ENCODE measurements at places on chromosomes 3 and 15.

DNA sequence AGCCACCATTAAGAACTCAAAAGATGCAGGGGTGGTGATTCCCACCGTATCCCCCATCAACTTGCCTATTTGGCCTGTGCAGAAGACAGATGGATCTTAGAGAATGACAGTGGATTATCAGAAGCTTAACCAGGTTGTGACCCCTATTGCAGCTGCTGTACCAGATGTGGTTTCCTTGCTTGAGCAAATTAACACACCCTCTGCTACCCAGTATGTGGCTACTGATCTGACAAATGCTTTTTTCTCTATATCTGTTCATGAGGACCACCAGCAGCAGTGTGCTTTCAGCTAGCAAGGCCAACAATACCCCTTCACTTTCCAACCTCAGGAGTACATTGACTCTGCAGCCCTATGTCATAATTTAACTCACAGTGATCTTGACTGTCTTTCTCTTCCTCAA is 8.6 kb upstream of the MCF2L2 start:
- DNase-seq, result no peak

DNA sequence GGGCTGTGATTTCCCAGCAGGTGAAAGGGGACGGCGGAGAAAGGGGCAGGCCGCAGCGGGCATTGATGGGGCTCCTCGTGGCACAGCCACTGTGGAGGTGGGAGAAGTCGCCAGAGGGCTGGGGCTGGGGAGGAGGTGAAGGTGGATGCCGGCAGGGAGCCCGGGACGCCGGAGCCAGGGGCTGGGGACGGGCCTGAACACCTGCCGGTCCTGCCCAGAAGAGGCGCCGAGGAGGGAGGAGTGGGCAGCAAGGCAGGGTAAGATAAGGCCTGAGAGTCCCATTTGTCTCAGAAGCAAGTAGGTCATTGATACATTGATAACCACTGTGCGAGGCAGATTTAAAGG is 571 bp upstream of the RARRES1 start:
- DNase-seq, result no peak

DNA sequence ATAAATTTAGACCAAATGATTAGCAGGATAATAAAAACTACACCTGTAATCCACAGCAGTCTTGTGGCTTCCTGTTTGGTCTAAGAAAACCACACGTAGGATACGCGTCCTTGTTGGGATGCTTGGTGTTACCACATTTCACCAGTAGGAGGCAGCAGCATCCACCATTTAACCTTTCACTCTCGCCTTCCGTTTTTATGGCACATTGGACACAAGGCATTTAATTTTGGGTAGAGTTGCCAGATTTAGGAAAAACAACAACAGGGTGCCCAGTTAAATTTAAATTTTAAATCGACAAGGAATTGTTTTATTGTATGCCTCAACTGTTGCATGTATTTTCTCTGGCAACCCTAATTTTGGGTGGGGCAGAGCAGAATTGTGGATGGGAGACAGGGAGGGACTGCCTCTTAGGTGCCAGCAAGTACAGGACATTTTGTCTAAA is 6.3 kb downstream of the LRRC31 start:
- peak; percentile 77 for DNase-seq

- DNase-seq, result no peak
These were observed 8.0 kb upstream of the KNG1 start for GRCh38 chr3:186708983-186709679.

DNA sequence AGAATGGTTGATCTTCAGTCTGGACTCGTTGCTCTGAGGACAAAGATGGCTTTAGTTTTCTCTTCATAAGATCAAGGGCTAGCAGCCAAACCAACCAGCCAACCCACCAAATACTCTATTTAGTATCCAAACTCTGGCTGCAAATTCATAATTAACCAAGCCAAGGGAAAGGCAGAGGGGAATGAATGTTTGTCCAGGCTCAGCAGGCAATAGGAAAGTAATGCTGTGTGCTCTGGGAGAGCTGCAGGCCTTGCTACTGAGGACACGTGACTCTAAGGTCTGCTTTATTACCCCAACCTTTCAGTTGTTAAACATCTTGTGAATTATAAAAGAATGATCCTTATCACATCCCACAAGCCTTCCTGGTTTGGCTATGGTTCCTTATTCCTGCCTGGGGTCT is 52.3 kb upstream of the GALNT15 start:
- no peak for DNase-seq

GRCh38 chr3:89114841-89115223 is 7.4 kb downstream of the EPHA3 start:
- no peak for DNase-seq

- DNase-seq, result no peak
These were observed 69.9 kb downstream of the RHCG start for GRCh38 chr15:89426500-89426899.

- no peak for DNase-seq
These were observed 156.2 kb downstream of the CLSTN2 start for GRCh38 chr3:140091143-140091542.

DNA sequence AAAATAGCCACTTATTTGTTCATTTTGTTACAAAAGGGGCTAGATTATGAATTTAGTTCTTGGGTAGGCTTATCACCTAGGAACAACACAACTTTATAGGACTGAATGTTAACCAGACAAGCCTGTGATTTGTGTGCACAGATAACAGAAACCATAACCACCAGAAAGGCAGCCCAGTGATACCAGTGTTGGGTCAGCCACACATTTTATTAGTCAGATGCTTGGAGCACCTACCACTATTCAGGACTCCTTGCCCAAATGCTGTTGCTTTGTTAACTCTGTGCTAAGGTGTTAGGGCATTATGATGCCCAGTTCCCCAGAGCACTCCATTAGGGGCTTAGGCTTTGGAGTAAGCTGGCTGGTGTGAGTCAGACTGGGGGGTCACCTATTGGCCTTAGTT is 22.5 kb downstream of the PLCL2 start:
- no peak for DNase-seq

GRCh38 chr3:16975083-16975482 is 90.3 kb downstream of the PLCL2 start:
- DNase-seq, result no peak

DNA sequence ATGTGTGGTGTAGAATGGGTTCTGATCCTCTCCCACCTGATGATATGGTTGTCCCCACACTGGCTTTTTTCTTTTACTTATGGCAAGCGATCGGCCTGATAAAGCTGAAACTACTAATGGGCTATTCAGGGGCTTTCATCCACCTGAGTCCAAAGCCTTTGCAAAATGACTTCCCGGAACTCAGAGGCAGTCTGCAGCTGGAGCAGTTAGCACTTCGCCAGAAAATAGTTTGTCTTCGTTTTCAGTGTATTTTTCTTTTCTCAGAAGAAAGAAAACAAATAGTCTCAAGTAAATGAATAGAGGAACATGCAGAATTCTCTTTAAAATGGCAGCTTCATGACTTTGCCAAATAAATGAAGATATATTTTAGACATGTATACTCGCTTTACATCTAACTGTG is 306.0 kb upstream of the ADAMTS9 start:
- DNase-seq, result no peak

- no peak for DNase-seq
These were observed 23.7 kb upstream of the CD276 start for GRCh38 chr15:73660455-73660854.

- no peak for DNase-seq
These were observed 129.4 kb downstream of the VGLL4 start for GRCh38 chr3:11514191-11514821.

- no peak for DNase-seq
These were observed 61.9 kb downstream of the CLDN1 start for GRCh38 chr3:190260301-190260700.

GRCh38 chr15:86905625-86906256 is 826.1 kb downstream of the AGBL1 start:
- DNase-seq, result no peak

- DNase-seq, result no peak
These were observed 53.2 kb downstream of the CHAC1 start for GRCh38 chr15:41006479-41006878.

DNA sequence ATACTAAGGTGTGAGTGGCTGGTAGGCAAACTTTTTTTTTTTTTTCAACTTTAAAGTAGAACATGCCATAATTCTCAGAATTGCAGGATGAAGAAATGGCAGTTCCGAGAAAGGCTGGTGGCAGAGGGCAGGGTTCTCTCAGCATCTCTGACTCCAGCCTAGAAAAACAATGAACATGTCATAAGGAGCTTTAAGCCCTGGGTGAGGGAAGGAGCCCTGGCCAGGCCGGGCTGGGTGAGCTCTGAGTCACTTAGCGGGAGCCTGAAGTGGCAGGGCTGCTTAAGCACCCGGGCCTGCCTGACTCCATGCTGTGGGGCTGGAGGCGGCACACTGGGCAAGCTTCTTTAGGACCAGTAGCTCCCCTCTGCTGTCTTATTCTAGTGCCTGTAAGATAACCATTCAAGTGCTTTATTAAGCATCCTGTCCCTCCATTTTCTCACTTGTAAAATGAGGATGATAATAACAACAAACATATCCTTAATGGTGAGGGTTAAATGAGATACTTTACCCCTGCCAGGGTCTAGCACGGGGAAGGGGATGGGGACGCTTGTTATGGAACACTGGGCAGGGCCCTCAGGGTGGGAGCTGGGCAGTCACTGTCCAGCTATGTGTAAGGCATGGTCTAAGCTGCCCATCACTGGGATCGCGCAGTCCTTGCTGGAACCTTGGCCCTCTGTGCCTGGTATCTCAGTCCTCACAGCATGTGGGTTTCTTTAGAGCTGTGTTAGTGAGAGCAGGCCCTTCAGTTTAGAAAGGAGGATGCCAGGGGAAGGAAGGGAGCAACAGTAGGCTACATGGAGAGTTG is 18.4 kb downstream of the SMAD6 start:
- DNase-seq, result no peak

DNA sequence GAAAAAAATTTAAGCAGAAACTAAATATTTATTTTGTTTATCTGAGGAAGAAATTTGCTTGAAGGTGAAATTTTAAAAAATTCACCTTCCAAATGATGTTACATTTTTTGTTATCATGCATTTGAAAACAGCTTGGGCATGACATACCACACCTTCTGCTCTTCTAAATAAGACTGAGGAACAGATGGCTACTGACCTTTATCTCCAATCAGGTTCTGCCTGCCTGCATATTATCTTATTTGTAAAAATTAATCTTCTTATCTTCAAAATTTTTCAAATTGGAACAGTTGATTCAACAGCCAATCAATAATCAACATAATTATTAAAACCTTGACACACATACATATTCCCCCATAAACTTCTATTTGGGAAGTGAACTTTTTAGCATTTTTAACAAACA is 641.8 kb upstream of the ZNF385D start:
- DNase-seq, result no peak

DNA sequence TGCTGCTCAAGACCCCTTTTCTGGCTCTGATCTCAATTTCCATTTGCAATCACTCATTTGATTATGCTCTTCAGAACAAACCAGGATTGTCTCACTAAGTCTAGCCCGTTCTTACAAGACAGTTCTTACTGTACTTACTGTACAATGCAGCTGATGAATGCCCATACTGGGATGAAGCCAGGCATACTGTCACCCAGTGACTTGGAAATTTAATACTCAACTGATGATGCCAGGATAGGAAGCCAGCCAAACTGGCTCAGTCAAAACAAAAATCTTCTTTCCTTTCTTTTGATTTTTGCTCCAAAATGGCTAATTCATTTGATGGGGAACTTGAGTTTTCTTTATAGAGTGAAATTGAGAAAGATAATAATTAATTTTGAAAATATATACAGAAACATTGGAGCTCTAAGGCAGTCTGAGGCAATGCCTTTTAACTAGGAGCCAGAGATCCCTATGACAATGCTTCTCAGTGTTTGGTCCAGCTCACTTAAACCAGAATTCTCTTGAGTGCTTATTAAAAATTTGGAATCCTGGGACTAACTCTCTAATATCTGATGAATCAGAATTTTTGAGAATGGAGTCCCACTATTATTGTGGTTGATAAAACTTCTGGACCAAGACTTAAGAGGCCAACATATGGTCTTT is 265.6 kb upstream of the THBS1 start:
- DNase-seq, result no peak

- DNase-seq, result no peak
These were observed 746.3 kb downstream of the ROBO2 start for GRCh38 chr3:77786216-77786615.

- no peak for DNase-seq
These were observed 43.6 kb upstream of the PIAS1 start for GRCh38 chr15:68010361-68011153.

DNA sequence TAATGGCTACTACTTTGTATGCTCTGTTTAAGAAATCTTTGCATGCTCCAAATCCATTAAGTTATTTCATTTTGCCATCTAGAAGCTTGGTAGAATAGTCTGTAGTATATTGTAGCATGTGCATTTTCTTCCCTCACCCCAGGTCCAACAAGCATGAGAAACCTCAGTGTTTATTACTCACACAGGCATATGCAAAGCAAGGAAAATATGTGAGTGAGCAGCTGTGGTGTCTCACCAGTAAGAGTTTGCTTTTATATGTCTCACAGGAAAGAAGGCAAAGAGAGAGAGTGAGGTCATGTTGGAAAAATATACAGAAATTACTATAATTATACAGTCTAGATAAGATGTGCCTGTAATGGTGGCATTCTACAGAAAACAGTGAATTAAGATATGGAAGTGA is 312.5 kb downstream of the C3orf38 start:
- DNase-seq, result no peak

- no peak for DNase-seq
These were observed 30.1 kb downstream of the FBLN2 start for GRCh38 chr3:13579063-13579462.

- DNase-seq, result peak; percentile 30
These were observed 263.2 kb downstream of the CNTN3 start for GRCh38 chr3:74351213-74351612.

- no peak for DNase-seq
These were observed 4.6 kb upstream of the SIN3A start for GRCh38 chr15:75455982-75456531.

DNA sequence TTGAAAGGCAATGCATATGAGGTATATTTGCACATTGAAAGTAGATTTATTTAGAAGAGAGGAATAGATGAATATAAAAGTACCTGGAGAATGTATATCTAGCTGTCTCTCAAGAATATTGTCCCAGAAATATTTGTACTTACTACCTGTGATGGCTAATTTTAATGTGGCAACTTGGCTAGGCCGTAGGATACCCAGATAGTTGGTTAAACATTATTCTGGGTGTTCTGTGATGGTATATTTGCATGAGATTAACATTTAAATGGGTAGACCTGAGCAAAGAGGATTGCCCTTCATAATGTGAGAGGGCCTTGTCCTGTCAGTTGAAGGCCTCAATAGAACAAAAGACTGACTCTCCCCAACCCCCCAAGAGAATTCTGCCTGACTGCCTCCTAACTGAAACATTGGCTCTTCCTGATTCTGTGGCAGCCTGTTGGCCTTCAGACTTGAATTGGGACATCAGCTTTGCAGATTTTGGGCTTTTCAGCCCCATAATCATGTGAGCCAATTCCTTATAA is 69.4 kb upstream of the FILIP1L start:
- no peak for DNase-seq

DNA sequence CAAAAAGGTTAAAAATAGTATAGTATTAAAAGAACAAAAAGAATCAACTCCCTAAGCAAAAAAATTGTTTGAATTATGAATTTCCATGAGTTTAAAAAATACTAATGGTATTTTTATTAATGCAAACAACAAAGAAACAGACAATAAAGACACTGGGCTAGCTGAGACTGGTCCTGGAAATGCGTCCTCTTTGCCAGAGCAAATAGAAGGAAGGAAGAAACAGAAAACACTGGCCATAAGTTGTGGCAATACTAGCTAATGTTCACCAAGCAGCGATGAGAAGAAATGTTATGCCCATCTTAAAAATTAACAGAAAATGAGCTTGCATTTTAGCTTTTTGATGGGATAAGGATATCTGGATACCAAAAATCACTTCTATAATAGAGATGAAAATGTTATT is 88.6 kb downstream of the TBL1XR1 start:
- DNase-seq, result no peak
